Thoracic aorta endothelial cell (primary cell): ENCODE measurements at places on chromosomes 2 and 18. TPM values are rescaled to one million over a fixed set of nuclear protein-coding genes. Genes with fewer than 3 reads are reported as not detected.

Gene DQX1
- 0.13 TPM in 1 of 2 replicates, not detected in the other for total RNA-seq

Gene NT5C1B
- not detected in 2 replicates for total RNA-seq

Gene KYNU
- 0.43 TPM in 1 of 2 replicates, not detected in the other for total RNA-seq

Gene SPHKAP
- not detected in 2 replicates for total RNA-seq

Gene OTOS
- total RNA-seq: not detected in 2 replicates
